Thymus (tissue), 14 donors: ENCODE measurements at places on chromosomes 4 and X.

GRCh38 chrX:75609406-75609805 is 86.6 kb upstream of the ZDHHC15 start:
- DNase-seq: no peak
- no peak overlapping the region for H3K27ac ChIP-seq
- no peaks in the 10 kb centered on the region for H3K27me3 ChIP-seq
- H3K36me3 ChIP-seq: no peaks in the 10 kb centered on the region
- H3K4me3 ChIP-seq: no peak overlapping the region

- no peak for DNase-seq
- no peak overlapping the region for H3K4me3 ChIP-seq
- no peaks in the 10 kb centered on the region for H3K4me1 ChIP-seq
- no peak overlapping the region for H3K27ac ChIP-seq
- H3K36me3 ChIP-seq: no peaks in the 10 kb centered on the region
- no peaks in the 10 kb centered on the region for H3K27me3 ChIP-seq
These were observed 5.5 kb downstream of the ELMOD2 start for GRCh38 chr4:140529434-140529833.

- no peaks in the 10 kb centered on the region for H3K27me3 ChIP-seq
- H3K27ac ChIP-seq: no peak overlapping the region
- no peaks in the 10 kb centered on the region for H3K4me1 ChIP-seq
- no peaks in the 10 kb centered on the region for H3K36me3 ChIP-seq
- H3K4me3 ChIP-seq: no peak overlapping the region
These were observed 27.5 kb downstream of the POU3F4 start for GRCh38 chrX:83535417-83536196.

DNA sequence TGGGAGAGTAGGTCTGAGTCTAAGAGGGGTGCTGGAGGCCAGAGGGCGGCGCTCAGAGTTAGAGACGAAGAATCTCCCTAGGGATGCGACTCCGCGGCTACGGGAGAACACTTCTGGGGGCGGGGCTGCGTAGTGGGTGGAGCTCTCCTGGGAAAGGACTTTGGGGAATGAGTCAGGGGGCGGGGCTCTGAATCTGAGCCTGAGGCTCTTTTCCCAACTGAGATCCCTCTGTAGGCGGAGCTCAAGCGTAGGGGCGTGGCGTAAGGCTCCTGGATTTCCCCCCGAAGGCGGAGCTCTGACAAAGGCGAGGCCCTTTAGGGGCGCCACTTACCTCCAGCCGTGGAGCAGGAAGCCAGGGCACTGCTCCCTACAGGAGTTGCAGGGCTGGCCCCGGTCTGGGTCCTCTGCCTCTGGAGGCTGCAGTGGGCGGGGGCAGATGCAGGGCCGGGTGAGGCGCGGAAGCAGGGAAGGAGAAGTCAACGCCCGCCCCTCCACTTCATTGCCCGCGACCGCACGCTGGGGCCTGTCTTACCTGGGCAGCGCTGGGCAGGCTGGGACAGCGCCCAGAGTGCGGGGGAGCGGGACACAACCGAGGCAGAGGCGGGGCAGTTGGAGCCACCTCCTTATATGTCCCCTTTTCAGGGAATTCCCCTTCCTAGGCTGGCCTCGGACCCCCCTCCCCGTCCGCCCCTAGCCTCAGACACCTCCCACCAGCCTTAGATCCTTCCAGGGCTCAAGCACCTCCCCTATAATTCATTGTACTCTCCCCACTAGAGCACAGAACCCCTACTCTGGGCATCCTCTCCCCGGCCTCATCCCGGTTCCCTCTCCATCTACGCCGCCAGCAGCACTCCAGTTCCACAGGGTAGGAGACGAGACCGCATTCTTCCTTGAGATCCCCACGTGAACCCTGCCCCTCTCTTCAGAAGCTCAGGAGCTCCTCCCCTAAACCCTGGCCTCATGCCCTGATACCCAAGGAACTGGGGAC is 1.6 kb downstream of the PRICKLE3 start:
- H3K27ac ChIP-seq: peak overlapping the region; percentile 43
- H3K4me1 ChIP-seq: peaks cover 4% of the 10 kb centered on the region
- H3K36me3 ChIP-seq: peaks cover 4% of the 10 kb centered on the region
- H3K27me3 ChIP-seq: no peaks in the 10 kb centered on the region
- DNase-seq: no peak

- no peaks in the 10 kb centered on the region for H3K27me3 ChIP-seq
- no peaks in the 10 kb centered on the region for H3K36me3 ChIP-seq
- no peak overlapping the region for H3K27ac ChIP-seq
- DNase-seq: no peak
- H3K4me3 ChIP-seq: no peak overlapping the region
- peaks cover 6% of the 10 kb centered on the region for H3K4me1 ChIP-seq
These were observed 50.8 kb downstream of the DTHD1 start for GRCh38 chr4:36332023-36332781.

DNA sequence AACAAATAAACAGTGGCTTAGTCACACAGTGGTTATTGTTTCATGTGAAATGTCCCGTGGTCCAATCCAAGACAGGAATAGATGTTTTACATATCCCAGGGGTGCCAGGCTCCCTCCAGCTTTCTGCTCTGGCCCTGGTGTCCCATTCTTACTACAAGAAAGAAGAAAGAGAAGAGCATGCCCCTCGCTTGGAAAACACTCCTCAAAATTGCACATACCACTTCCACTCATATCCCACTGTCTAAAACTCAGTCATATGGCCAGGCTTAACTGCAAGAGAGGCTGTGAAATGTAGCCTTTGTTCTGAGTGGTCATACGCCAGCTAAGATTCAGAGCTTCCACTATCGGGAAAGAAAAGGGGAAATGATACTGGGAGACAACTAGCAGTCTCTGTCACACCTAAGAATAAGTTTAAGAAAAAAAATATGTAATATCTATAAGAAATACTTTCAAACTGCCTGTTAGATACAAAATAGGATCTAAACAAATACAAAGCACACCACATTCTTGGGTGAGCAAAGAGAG is 306.8 kb upstream of the FAM241A start:
- H3K36me3 ChIP-seq: no peaks in the 10 kb centered on the region
- no peak overlapping the region for H3K4me3 ChIP-seq
- H3K27me3 ChIP-seq: no peaks in the 10 kb centered on the region

- peak; percentile 30 for DNase-seq
- peaks cover 17% of the 10 kb centered on the region for H3K4me1 ChIP-seq
- peaks cover 32% of the 10 kb centered on the region for H3K27me3 ChIP-seq
- H3K27ac ChIP-seq: no peak overlapping the region
These were observed 57.6 kb upstream of the LGI2 start for GRCh38 chr4:25088093-25088952.

DNA sequence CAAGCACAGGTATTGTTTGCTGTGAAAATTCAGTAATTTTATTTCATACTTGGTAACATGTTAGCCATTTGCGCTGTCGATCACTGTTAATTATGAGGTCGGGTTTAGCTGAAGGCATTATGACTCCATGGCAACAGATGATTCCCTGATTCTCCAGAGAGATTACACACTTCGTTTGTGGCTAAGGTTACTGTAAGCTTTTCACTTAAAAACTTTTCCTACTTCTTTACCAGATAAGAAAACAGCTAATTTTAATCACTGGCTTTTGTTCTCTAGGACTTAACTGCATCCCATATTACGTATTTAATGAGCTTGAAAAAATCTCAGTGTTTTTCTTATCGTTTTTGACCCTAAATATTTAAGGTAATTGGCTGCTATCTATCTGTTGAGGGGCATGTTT is 2.1 kb downstream of the GSTCD start:
- peaks cover 11% of the 10 kb centered on the region for H3K4me1 ChIP-seq
- H3K27me3 ChIP-seq: no peaks in the 10 kb centered on the region
- no peak overlapping the region for H3K4me3 ChIP-seq
- H3K27ac ChIP-seq: no peak overlapping the region

DNA sequence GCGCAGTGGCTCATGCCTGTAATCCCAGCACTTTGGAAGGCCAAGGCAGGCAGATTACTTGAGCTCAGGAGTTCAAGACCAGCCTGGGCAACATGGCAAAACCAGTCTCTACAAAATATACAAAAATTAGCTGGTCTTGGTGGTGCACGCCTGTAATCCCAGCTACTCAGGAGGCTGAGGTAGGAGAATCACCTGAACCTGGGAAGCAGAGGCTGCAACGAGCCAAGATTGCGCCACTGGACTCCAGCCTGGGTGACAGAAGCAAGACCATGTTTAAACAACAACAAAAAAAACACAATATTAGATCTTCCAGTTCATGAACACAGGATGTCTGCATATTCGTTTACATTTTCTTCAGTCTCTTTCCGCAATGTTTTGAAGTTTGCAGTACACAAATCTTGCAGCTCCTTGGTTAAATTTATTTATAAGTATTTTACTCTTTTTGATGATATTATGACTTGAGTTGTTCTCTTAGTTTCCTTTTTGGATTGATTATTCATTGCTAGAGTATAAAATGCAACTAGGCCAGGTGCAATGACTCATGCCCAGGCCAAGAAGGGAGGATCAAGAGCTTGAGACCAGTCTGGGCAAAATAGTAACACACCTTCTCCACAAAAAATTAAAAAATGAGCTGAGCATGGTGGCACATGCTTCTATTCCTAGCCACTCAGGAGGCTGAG is 30.4 kb upstream of the ABCG2 start:
- H3K36me3 ChIP-seq: no peaks in the 10 kb centered on the region
- no peak for DNase-seq
- H3K4me3 ChIP-seq: no peak overlapping the region
- H3K27me3 ChIP-seq: no peaks in the 10 kb centered on the region

GRCh38 chr4:86898562-86898961 is 6.3 kb upstream of the C4orf36 start:
- no peaks in the 10 kb centered on the region for H3K36me3 ChIP-seq
- no peak overlapping the region for H3K4me3 ChIP-seq
- no peaks in the 10 kb centered on the region for H3K4me1 ChIP-seq
- no peaks in the 10 kb centered on the region for H3K27me3 ChIP-seq

- H3K36me3 ChIP-seq: no peaks in the 10 kb centered on the region
- peaks cover 6% of the 10 kb centered on the region for H3K4me1 ChIP-seq
- peak overlapping the region; percentile 57 for H3K27ac ChIP-seq
- DNase-seq: no peak
- H3K27me3 ChIP-seq: peaks cover 44% of the 10 kb centered on the region
These were observed 280.7 kb downstream of the BCOR start for GRCh38 chrX:39816871-39817731.

DNA sequence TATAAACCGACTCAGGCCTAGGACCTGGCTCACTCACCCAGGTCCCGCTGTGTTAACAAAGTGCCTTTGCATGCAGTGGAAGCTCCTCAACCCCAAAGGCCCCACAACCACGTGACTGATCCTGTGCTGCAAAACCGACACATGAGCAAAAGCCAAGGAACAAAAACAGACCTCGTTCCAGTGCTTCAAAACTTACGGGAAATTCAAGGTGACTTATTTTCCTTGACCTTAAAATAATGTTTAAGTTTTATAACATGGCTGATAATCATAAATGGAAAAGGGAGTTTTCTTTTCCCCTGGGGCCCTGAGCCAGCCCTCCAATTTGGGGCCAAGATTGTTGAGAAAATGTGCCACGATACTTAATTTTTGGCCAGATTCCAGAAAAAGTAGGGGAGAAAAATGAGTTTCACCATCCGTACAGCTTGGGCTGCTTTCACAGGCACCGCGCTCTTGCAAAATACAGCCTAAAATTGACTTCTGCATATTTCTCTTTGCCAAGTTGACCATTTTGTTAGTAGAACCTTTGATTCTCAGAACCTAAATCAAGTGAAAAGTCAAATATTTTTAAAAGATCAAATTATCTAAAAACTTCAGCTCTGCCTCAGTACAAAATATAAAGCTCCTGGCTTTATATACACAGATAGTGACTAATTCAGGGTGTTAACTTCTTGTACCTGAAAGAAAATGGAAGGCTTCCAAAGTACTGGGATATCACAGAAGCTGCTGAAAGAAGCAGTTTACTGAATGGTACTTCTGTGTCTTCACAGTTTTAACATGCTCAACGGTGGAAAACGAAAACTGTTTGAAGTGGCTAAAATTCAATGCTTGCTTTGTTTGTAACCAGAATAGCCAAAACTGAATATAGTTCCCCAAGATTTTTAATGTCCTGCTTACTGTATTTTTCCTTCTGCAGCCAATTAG is 93.8 kb downstream of the APBB2 start:
- peaks cover 4% of the 10 kb centered on the region for H3K4me1 ChIP-seq
- DNase-seq: no peak
- H3K4me3 ChIP-seq: no peak overlapping the region
- peak overlapping the region; percentile 19 for H3K27ac ChIP-seq
- no peaks in the 10 kb centered on the region for H3K36me3 ChIP-seq
